Stimulated activated CD8-positive, alpha-beta memory T cell treated with anti-CD3 and anti-CD28 coated beads, Interleukin-4, amount 100 ng/mL, for 24 hours (primary cell): ENCODE measurements at places on chromosomes 2 and 18.

GRCh38 chr18:52422985-52423601 lies 83.1 kb downstream of the DCC start:
- no peak for DNase-seq

- no peak for DNase-seq
Measured at GRCh38 chr2:23420091-23420839, 35.3 kb downstream of the KLHL29 start.

GRCh38 chr2:162261032-162261945 lies 18.0 kb upstream of the FAP start:
- DNase-seq, result no peak

DNA sequence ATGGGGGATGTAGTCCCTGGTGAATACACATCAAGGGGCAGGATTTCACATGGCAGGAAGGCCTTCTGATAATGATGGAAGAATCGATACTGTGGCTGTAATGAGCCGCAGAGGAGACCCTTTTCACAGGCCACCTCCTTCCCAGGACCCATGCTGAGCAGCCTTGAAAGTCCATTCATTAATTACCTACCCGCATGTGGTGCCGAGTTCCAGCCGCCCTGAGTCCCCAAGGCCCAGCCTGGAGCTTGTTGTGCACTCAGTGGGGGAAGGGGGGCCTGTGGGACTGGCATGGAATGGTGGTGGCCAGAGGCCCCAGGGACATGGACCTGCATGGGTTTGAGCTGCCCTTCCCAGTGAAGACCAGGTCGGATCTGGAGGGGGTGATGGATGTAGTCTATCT lies 25.5 kb downstream of the ASB18 start:
- no peak for DNase-seq

GRCh38 chr2:49972699-49973098 lies 818.4 kb upstream of the FSHR start:
- no peak for DNase-seq

DNA sequence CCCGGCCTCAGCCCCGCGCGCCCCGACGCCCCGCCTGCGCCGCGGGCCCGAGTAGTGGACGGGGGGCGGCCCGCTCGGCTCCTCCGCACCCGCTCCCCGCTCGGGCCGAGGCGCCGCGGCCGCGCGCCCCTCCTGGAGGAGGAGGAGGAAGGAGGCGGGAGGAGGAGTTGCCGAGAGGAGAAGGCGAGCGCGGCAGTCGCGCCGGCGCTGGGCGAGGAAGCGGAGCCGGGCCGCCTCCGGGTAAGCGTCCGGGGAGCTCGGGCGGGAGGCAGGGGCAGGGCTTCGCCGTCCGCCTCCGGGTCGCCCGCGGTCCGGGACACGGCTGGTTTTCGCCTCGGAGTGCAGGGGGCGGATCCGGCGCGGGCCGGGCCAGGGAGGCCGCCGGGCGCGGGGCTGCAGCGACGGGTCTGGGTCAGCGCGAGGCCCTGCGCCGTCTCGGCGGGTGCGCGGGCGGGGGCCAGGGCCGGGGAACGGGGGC lies at the start of gene SOCS6:
TSS of gene SOCS6 (plus strand) at position 195 of the 478 bp plus-strand sequence. CDS start 35,624 bp downstream, outside the sequence.
- peak; percentile 22 for DNase-seq

DNA sequence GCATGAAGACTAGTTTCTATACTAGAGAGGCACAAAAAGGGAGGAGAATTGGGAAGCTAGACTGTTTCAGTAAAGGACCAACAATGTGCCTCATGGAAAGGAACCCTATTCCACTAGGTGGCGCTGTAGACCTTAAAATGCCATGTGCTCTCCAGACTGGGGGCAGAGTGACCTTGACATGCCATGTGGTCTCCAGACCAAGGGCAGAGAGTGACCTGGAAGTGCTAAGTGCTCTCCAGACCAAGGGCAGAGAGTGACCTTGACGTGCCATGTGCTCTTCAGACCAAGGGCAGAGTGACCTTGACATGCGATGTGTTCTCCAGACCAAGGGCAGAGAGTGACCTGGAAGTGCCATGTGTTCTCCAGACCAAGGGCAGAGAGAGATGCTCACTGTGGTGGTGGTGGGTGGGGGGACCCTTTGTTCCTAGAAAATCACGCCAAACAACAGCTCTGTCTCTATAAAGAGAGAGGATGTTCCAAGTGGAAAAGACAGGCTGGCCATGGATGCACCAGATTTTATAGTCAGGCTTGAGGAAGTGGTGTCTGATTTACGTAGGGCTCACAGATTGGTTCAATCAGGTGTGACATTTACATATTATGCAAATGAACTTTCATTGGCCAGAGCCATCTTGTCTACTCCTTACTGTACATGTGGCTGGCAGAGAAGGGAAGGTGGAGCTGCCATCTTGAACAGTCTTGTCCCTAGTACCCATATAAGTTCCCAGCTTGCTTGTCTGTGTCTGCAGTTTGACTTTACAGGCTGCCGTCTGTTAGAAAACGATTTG lies 344.0 kb upstream of the DDX18 start:
- no peak for DNase-seq

DNA sequence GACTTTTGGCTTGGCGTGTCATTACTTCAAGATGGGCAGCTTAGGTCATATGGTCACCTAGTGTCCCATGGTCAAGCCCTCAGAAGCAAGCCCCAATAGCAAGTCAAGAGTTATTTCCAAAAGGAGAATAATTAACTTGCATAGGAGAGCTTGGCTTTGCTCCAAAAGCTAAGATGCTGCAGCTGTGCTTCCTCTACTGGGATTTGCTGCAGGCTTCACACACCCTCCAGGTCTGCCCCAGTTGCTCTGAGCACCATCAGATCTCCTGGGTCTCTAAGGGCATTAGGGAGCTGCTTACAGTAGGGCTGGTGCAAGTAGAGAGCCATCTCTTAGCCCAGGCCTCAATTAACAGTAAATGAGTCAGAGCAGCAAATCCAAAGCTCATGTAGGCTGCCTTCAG lies 46.6 kb downstream of the THUMPD2 start:
- DNase-seq, result no peak

DNA sequence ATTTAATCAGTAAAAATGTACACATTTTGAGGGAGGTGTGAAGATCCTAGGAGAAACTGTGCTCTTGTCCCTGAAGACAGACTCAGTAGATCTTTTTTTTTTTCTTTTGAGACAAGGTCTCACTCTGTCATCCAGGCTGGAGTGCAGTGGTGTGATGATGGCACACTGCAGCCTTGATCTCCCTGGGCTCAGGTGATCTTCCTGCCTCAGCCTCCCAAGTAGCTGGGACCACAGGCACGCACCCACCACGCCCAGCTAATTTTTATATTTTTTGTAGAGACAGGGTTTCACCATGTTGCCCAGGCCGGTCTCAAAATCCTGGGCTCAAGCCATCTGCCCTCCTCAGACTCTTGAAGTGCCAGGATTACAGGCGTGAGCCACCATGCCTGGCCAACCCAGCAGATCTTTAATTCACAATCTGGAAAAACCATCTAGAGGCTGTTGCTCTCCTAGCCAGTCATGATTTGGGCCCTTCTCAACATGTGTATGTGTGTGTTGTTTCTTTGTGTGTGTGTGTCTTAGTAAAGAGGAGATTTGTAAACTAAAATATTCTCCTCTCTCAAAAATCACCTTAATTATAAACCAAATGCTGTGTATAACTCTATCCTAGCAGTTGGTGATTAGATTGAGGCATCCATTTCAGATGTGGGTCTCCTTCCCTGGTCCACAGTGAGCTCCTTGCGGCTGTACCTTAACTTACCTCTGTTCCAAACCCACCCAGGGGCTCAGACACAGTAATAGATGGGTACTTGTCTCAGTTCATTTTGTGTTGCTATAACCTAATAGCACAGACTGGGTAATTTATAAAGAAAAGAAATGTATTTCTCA lies 3.9 kb upstream of the MYCN start:
- DNase-seq, result no peak

DNA sequence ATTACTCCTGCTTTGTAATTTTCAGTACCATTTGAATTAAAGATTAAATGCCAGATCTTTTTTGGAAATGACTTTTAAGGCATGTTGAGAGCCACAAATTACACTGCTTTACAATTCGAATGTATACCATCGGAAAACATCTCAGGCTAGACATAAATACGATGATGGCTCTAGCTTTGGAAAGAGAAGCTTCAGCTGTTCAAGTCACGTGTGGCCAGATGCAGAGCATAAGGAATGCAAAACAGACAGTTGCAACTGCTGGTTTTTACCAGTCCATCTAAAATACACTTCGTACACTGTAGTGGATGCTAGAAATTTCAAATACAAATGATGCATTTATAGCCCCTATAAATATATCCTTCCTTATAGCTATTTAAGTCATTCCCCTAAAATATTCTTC lies 8.0 kb downstream of the ZNF516 start:
- no peak for DNase-seq

DNA sequence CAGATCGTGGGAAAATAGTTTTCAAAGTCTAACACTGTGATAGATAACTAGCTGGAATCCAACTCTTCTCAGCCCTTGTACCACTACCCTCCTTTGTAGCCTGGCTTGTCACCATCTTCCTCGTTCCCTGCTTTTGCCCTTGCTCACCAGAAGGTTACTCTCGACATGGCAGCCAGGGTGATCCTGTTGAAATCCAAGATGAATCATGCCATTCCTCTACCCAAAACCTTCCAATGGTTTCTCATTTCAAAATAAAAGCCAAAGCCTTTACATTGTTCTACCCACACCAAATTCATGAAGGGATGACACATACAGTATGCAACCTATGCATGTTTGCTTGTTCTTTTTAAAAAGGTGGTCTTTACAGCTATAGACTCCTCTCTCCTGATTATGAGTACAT lies 45.7 kb downstream of the STAT4 start:
- DNase-seq, result no peak

DNA sequence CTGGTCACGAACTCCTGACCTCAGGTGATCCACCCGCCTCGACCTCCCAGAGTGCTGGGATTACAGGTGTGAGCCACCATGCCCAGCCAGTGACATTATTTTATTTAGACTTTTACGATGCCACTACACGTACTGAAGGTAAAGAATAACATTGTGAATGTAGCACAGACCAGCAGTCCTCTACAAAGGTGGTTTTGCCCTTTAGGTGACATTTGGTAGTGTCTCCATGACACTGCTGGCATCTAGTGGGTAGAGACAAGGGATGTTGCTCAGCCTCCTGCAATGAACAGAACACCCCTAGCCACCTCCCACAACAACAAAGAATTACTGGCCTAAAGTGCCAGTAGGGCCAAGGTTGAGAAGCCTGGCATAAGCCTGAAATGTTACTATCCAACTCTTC lies 69.5 kb downstream of the MYOM1 start:
- no peak for DNase-seq

DNA sequence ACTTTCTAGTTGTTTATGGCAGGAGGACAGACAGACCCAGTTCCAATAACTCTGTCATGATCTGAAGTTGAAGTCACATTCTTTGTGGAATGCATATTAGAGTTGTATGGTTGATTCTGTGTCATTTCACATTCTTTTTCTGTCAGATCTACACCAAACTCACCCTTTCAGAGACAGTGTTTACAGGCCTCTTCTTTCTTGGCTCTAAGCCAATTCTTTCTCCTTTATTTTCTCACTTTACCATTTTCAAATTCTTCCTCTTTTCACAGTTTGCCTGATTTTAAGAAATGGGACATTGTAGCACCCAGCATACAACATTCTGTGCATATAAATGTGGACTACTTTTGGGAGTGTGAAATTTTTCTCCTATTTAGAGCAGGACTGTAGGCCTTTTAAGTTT lies 103.7 kb downstream of the CCDC85A start:
- DNase-seq, result no peak

- DNase-seq, result no peak
Measured at GRCh38 chr2:169900686-169901085, 73.4 kb downstream of the UBR3 start.

DNA sequence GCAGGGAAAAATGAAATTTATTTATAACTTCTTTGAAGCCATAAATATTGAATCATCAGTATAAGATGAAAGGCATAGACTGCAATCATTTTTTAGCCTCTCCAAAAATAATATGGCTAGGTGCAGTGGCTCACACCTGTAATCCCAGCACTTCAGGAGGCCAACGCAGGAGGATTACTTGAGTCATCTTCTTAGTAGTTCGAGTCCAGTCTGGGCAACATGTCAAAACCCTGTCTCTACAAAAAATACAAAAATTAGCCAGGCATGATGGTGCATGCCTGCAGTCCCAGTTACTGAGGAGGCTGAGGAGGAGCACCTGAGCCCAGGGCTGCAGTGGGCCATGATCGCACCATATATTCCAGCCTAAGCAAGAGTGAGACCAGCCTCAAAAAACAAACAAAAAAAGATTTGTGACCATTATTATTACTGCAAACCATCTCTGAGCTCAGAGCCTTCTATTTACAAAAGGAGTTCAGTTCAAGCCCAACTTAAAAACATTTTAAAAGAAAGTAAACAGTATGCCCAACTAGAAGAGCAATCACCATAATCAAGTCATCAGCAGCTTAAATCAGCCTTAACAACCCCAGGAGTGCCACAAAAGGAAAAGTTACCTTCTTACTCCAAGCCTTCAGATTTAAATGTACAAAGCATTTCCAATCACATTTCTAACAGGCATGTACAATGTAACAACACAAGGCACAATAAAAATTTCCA lies 37.5 kb downstream of the KCNG3 start:
- DNase-seq, result no peak

DNA sequence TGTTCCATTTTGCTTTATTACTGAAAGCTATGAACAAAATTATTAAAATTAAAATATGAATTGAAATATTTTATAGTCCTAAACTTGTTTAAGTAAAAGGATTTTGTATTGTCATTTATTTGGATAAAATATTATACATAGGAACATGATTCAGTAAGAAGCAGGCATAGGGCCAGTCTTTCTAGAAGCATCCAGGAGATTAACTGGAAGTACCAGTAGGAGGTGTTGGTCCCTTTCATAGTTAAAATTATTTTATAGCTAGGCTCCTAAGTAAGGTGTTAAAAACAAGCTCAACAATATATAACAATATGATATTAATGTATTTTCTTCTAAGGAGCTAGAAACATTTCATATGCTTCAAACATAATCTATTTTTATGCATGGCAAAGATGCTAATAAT lies 43.7 kb downstream of the FIGN start:
- no peak for DNase-seq

- DNase-seq, result no peak
Measured at GRCh38 chr18:58088691-58089065, 44.7 kb downstream of the NEDD4L start.

GRCh38 chr2:1676913-1677820 lies 67.1 kb downstream of the PXDN start:
- DNase-seq, result no peak

- DNase-seq, result no peak
Measured at GRCh38 chr2:88601286-88601685, 26.0 kb downstream of the EIF2AK3 start.

DNA sequence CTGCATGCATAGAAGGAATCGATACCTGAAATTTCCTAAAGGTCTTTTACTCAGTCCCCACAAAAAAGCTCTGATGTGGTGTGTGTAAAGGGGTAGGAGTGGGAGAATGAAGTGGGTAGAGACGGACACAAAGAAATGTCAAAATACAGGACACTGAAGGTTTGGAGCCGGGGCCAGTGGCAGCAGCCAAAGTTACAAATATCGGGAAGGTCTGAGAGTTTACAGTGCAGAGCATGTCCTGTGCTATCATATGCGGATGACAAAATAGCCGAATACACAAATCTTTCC lies 89.9 kb upstream of the STON1 start:
- DNase-seq, result no peak

GRCh38 chr18:74328206-74328605 lies 12.6 kb downstream of the C18orf63 start:
- DNase-seq, result no peak
